ENCODE measurements at places on chromosomes 7 and 10.

- DNase-seq = no peak
Observed at GRCh38 chr7:128150223-128150865, 90.7 kb upstream of the LEP start.

DNA sequence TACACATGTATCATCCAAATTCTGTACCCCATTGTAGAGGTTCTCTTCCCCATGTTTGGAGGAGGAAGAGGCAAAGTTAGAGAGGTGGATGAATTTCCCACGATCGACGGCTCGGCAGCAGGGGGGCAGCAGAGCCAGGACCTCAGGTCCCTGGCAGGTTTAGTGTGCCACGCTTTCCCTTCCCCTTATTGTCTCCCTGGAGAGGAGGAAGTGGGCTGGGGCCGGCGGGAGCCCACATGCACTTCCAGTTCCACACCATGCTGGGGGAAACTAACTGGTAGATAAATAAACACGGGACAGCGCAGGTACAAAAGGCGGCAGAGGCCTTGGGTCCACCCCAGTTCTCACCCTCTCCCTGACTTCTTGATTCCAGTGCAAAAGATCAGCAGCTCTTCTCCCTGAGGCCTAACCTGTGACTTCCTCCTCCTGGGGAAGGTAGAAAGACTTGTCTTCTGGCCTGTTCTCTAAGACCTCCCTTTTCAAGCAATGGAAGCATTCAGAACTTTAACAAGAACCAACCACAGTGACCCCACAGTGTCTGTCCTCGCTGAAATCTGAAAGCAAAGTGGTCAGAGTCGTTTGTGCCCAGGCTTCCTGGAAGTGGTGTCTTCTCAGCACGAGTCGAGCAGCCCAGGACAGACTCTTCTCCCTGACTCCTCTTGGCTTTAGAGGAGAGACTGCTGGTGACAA is 30.5 kb upstream of the SRGN start:
- DNase-seq = no peak

GRCh38 chr10:3118641-3119091 is 51.3 kb downstream of the PFKP start:
- no peak for DNase-seq

DNA sequence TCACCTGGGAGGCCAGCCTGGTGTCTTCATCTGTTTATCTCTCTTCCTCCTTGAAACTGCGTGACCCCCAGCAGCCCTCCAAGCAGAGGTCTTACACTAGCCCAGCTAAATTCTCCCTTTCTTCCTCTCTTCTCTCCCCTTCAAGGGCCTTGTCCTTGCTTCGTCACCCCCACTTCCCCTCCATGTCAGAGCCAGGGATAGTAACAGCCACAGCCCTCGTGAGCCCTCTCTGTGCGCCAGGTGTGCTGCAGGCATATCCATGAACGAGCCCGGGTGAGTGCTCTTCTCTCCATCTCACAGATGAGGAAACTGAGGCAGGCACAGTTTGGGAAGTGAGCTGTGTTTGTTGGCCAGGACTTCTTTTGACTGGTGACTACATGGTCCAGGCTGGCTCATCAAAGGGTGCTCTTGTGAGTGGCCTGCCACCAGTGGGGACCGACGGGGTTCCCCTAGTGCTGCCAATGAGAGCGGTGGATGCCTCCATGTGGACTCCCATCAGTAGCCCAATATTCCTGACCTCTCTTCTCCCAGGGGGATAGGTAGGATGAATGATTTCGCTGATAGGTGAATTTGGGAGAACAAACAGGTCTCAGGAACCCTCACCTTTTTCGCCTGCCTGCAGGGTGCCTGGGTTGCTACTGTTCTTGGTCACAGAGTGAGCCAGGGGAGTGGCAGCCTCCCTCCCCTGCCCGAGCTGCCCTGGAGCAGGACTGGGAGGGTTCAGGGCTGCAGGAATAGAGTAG is 38.1 kb downstream of the ADRA2A start:
- DNase-seq = no peak

- DNase-seq = no peak
Observed at GRCh38 chr7:129147731-129148130, 3.2 kb downstream of the TSPAN33 start.

DNA sequence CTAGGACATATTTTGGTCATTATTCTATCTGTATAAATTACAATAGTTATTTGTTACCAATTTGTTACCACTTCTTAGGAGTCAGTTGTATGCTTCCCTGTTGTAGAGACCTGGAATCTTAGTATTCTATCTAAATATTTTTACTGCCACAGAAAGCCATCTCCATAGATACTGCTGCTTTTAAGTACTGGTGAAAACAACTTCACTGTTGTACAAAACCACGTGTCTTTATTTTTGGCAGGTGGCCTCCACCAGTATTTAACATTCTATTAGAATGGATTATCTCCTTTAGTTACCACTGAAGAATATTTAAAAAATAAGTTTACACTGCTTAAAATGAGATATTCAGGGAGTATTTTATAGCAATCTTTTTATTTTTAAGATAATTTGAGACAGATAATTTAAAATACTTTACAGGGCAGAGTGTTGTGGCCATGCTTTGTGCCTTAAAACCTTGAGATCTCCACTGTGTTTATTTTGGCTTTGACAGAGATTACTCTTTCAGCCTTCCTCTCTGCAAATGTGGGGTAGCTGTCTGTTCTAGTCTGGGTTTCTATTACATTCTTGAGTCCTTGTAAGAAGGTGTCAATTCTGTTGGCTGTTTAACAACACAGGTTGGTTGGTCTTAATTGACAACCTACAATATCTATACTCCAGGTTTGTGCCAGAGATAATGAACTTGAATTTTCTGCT is 185.6 kb downstream of the LRRC4 start:
- DNase-seq = no peak

- DNase-seq = no peak
Observed at GRCh38 chr10:80460399-80461207, 6.5 kb downstream of the TSPAN14 start.

DNA sequence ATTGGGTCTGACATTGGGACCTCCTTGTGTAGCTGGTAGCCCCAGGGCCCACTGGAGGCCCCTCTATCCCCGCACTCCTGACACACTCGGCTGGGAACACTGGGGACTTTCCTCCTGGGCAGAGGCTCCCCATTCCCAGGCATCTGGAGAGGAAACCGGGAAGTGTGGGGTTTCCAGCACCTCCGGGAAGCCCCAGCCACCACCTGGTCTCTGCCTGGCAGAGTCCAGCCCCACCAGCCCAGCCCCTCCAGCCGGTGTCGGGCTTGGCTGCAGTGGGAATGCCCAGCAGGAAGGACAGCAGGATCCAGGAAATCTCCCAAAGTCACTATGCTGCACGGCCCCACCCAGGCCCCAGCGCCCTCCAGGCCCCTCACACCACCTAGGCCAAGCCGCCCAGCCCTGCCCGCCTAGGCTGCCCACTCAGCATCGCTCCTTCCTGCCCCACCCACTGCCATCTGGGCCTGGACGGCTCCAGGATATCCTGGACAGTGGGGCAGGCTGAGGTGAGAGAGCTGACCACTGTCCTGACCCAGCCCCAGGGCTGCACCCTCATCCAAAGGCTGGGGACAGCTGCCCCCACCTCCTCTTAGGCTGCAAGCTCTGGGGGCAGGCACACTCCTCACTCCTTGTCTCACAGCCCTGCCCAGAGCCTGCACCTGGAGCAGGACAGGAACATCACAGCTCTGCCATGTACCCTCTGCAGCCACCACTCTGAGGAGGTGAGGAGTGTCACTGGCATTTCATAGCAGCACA is 11.8 kb downstream of the RASGEF1A start:
- no peak for DNase-seq

- DNase-seq = no peak
Observed at GRCh38 chr7:115135769-115136410, 214.0 kb downstream of the MDFIC start.

DNA sequence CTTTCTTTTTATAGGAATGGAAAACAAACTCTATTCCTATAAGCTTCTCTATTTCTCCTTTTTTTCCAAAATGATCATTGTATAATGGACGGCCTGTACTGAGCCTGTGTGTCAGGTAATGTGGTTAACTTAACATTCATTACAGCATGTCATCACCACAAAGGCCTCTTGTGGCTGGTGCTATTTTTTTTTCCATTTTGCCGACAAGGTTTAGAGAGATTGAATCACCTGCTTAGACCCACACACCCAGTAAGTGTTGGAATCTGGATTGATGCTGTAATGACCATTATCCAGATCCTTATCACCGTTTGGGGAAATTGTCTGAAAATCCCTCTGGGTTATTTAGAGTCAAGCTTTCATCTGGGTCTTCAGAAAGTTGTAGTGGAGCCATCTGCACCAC is 18.5 kb downstream of the AKR1B15 start:
- no peak for DNase-seq

DNA sequence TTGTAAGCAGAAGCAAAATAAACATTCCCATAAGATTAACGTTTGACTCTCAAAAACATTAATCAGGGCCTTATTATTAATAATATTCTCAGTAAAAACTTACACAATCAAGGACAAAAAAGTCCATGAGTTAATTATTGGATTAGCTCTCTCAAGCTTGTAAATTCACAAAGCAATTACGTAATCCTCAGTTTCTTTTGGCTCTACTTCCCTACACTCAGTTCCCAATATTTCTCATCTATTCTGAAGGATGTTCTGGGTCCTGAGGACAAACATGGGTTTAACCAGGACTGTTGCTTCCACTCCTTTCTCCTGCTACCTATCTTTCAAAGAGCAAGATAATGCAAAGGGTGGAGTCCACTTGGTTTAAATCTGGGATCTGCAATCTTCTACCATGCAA is 15.1 kb downstream of the FBXL13 start:
- DNase-seq = no peak

- no peak for DNase-seq
Observed at GRCh38 chr7:43076606-43077005, 35.8 kb upstream of the HECW1 start.

DNA sequence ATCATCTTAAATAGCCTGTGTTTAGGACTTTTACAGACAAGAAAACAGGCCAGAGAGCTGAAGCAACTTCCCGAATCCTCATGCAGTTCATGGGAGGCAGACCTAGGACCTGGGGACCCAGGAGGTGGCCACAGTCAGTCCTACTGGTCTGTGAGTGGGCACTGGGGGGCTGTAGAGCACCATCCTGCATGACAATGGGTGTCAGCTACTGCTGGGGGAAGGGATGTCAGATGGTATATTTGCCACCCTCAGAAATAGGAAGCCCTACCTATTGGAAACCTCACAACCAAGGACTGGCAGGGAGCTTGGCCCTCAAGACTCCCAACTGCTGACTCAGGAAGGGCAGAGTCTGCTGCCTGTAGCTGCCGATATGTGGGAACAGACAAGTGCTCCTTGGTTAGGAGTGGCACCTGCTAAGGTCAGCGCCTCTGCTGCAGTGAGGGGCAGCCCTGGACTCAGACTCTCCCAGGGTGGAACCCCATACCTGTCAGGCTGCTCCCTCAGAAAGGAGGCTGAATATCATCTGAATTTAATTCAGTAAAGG is 29.7 kb downstream of the OGDH start:
- no peak for DNase-seq

DNA sequence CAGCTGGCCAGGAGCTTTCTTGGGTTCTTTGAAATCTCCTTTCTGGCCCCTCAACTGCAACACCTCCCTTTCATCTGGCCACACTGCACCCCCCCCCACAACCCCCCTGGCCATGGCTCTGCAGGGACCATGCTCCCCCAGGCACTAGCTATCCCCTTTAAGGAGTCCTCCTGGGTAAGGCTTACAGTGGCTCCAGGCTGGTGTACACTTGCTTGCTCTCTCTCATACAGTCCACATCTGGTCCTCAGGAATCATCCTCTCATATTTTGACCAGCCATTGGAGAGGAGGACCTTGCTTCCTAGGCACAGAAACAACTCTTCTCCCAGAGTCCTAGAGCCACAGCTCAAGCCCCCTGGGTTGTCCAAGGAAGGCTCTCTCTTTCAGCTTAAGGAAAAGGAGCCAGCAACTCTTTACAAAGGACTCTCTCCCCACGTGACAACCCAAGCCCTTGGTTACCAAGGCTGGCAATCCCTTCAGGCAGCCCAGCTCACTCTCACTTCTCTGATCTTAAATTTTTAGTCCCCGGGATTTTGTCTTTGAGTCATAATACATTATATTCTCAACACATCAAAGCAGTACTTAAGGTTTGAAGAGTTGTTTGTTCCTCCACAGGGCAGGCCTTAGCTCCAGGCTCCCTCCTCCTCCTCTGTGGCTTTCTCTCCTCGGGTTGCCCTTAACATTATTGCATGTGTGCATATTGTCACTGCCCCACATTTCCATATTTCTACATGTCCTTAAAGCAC is 9.9 kb downstream of the GARIN1A start:
- DNase-seq = no peak

GRCh38 chr10:92387289-92387940 is 96.4 kb downstream of the MARCHF5 start:
- no peak for DNase-seq

GRCh38 chr7:155652156-155653114 is 8.0 kb downstream of the RBM33 start:
- DNase-seq = no peak

DNA sequence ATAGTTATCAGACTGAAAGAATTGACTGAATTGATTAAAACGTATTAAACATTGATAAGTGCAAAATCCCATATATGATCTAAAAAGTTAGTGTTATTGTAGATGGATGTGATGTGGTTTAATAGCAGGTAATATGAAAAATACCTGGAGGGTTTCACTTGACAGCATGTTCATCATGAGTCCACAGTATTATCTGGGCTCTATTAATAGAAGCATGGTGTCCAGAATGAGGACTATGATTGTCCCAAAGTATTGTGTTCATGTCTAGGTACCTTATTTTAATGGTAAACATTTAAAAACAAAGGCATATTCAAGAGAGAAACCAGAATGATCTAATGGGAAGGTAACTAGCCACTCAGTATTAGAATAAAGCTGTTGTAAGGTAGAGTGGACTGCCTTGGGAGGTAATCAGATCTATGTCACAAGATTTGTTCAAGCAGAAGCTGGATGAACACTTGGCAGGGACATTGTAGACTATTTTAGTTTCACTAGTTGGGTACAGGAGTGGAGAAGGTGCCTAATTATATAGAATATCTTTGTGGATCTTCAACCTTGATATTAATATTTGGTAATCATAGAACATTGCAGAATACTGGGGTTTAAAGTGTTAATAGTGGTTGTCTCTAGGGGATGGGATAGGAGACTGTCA is 43.5 kb downstream of the MCU start:
- no peak for DNase-seq

DNA sequence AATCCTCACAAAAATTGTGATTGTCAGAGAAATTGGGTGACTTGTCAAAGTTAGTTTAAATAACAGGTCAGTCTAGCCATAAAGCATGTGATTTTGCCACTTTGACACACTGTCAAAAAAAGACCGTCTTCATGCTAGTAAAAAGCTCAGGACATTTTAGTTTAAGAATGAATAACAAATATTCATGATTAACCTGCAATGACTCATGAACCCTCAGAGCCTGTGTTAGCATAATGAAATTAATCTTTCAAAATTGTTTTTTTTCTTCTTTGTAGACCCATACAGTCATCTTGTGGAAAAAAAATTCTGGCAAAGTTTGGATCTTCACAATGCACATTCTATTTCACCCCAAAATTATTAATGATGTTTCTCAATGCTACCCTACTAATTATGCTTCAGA is 255.2 kb upstream of the POT1 start:
- no peak for DNase-seq

GRCh38 chr7:76338298-76339084 is 20.3 kb downstream of the YWHAG start:
- DNase-seq = no peak

- no peak for DNase-seq
Observed at GRCh38 chr7:54326592-54327167, 215.5 kb upstream of the VSTM2A start.

- DNase-seq = no peak
Observed at GRCh38 chr7:22853138-22853537, 30.5 kb upstream of the TOMM7 start.

Data from effector memory CD4-positive, alpha-beta T cell (primary cell).